HAP-1 (cell line): ENCODE measurements at places on chromosomes 16 and 17.

DNA sequence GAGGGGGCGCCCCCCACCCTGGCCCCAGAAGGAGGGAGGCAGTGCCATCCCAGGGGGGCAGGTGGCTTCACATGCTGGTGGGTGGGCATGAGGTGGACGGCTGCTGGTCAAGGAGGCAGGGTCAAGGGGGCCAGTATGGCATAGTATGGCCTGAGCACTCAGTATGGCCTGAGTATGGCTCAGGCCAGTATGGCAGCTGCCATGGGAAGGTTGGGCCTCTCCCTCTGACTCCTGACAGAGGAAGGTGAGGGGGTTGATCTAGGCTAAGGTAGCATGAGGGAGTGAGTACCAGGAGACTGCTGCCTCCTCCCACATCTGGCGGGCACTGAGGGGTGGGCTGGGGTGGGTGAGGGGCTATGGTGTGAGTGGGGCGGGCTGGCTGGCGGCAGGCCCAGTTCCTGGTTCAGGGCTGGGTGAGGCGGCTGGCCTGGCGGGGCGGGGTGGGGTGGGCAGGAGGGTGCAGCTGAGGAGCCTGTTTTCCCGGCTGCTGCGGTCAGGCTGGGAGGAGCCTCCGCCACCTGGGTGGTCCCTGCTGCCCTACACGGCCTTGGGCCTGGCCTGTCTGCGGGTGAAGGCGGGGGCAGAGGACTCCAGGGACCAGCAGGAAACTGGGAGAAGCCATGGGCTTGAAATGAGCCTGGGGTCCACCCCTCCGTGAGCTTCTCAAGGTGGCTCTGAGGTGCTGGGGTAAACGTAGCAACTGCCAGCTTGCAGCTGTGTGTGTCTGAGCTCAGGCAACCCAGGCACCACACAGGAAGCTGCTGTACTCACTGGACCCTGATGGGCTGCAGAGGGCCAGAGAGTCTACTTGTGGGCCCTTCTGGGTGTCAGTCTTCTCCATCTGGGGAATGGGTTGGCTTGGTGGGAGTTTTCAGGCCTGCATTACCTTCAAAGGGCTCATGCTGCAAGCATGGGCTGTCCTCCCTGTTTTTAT lies 57.0 kb downstream of the RAI1 start:
- no peak for DNase-seq

- no peak for DNase-seq
These were observed 43.5 kb downstream of the PKD1 start for GRCh38 chr16:2092256-2092620.

GRCh38 chr17:42428141-42428944 lies 5.3 kb upstream of the CAVIN1 start:
- peak; percentile 78 for DNase-seq

DNA sequence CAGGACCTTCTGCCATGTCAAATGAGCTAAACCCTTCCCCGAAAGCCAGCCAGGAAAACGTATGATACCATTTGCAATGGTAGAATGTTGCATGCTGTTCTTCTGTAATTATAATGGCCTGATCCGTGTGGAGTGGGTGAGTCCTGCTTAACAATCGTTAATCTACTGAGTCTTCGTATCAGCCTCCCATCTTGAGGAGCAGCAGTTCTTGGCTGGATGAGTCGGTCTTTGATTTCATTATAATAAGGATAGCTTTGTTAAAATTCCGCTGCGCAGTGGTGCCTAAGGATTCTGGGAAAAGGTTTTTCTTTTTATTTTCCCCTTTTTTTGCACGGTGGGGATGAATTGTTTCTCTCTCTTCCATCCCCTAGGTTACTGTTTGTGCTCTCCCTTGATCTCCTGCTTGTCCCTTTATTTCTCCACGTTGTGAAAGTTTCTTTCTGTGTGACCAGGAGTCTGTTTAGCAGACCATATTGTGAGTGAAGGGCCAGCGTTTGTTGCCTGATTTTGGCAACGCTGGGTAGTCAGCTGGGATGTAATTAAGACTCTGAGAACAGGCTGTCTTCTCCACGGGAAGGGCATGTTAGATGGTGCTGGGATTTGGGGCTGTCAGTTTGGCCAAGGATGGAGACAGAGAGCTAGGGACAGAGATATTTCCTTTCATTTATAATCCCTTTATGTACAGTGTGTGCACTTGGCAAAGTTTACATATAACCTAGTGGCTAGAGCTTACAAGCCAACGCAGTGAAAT lies 263.0 kb downstream of the FTO start:
- DNase-seq: no peak

GRCh38 chr17:34363183-34363661 lies at the start of gene CCL1:
CCL1 (minus strand) TSS chr17:34363233; CDS start chr17:34363161, 72 bp downstream.
- DNase-seq: no peak

DNA sequence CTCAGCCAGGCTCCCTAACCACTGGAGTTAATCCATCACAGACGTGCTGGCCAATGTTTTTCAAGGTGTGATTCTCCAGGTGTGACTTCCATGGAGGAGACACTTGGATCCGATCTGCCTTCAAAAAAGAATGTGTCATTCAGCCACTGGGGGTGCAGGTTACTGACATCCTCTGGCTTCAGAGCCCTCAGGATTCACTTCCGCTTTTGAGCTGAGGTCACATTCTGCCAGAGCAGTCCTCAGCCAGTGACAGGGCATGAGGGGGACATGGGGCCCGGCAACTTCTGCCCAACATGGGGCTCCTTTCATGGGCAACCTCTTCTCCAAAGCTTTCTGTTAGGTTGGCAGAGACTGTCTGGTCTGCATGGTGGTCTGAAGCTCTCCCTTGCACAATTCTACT lies 81.4 kb downstream of the GRIN2A start:
- DNase-seq: no peak

DNA sequence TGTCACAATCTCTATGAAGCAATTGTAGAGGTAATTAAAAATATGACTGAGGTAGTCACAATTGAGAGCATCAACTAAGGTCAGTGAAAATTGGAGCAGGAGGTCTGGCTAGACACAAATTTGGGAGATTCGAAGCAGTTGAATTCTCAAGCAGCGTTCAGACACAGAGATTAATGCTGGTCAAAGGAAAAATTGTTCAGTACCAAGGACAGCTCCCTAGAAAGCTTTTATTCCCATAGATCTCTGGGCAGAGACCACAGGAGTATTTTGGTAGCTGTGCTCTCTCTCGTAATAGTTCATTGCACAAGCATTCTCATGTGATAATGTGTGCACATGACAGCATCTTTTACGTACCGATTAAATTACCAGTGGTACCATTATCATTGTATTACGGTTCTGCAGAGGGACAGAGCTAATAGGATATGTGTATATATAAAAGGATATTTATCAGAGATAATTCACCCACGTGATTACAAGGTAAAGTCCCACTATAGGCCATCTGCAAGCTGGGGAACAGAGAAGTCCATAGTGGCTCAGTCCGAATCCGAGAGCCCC lies 387.5 kb upstream of the HSBP1 start:
- DNase-seq: no peak

DNA sequence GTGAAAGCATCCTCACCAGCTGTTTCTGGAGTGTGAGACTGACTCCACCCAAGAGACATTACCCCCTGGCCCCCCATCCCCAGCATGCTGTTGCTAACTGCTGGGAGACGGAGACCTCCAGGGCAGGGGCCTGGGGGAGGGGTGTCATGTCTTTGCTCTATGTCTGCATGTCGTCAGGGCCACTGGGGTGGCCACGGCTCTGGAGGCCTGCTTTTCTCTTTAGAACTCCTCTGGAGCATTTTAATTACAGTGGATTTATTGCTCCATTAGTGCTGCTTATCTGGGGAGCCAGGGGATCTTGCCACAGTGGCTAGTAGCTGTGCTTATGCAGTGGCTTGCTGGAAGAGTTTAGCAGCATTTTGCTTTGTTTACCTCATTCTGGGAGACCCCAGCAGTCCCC lies 32.3 kb downstream of the CLEC16A start:
- no peak for DNase-seq

GRCh38 chr16:31480851-31481536 lies 1.9 kb upstream of the SLC5A2 start:
- no peak for DNase-seq

DNA sequence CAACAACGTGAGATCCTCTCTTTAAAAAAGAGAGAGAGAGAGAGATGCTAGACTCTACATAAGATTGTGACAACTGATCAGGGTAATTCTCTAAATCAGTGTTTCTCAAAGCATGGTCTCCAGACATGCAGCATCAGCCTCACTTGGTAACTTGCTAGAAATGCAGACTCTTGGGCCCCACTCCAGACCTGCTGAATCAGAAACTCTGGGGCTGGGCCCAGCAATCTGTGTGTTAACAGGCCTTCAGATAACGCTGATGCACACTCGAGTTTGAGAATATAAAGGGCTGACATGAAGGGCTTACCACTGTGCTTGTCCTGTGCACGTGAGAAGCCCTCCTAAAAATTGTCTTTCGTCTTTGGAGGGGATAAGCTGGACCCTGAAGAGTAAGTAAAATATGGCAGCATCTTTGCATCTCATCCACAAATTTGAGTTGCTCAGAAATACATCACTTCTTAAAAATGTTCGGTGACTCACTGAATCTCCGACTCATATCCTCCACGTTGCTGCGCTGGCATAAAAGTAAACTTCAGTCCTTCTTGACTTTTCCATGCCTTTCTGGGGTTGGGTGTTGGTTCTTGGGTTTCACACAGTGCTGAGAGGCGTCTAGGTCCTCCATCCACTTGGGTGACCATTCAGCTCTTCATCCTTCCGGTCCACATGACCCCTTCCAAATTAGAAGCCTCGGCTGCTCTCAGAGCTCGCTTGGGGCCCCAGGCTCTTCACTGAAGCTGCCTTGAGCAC lies 26.1 kb upstream of the KDM8 start:
- no peak for DNase-seq

GRCh38 chr16:59088431-59088830 lies 354.3 kb upstream of the GOT2 start:
- no peak for DNase-seq

GRCh38 chr17:76709077-76709950 lies 1.5 kb downstream of the MXRA7 start:
- peak; percentile 86 for DNase-seq

GRCh38 chr17:58572846-58573245 lies 58.4 kb upstream of the MTMR4 start:
- DNase-seq: no peak

DNA sequence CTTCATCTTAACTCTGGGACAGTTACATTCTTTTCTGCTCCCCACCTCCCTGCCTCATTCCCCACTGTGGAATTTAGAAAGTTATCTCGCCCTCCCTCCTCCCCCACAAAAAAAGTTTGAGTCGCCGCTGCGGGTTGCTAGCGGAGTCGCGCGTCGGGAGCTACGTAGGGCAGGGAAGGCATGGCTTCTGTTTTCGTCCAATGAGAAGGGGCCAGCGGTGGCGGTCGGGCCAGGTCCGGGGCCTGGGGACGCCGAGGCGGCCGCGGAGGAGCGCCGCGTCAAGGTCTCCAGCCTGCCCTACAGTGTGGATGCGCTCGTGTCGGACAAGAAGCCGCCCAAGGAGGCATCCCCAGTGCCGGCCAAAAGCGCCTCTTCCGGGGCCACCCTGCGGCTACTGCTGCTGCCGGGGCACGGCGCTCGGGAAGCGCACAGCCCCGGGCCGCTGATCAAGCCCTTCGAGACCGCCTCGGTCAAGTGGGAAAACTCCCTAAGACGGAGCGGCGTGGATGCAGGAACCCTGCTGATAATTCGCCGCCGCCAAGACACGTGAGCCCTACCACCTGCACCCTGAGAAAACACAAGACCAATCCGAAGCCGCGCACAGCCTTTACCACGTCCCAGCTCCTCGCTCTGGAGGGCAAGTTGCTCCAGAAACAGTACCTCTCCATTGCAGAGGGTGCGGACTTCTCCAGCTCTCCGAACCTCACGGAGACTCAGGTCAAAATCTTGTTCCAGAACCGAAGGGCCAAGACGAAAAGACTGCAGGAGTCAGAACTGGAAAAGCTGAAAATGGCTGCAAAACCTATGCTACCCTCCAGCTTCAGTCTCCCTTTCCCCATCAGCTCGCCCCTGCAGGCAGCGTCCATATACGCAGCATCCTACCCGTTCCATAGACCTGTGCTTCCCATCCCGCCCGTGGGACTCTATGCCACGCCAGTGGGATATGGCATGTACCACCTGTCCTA lies 8.9 kb downstream of the OR4D1 start:
- peak; percentile 47 for DNase-seq

DNA sequence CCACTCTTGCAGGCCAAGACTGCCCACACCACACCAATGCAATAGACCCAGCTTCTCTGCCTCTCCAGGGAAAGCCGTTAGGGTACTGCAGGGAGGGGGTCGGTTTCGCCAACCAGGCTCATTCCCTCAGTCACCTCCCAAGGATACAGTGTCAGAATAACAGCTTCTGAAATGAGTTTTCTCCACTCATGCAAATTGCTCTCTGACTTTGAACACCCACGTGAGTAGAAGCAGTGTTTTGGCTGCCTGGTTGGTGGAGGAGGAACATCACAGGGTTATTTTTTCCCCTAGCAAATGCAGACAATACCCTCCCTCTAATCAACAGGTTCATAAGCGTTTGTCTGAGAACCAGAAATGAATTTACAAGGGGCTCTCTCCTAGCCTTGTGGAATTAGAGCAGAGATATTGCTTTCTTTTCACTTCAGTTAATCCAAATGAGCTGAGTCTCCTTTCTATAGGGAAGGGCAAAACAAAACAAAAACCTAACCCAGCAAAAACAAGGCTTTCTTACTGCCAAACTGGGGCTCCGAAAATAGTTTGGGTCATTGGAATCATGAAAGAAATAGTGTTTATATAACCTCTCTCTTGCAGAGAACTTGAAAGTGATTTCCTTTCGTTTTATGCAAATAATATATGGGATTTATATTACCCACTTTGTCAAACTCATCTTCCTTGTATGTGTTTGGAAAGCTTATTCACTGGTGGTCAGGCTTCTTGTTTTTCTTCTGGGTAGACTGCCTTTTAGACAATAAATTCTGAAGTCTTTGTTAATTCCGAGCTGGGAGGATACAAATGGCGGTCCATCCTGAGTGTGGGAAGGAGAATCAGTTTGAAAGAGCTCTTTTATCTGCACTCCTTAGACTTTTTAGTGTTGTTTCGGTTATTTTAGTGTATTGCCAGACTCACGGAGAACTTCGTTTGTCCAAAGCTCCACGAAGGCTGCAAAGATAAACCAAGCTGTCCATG lies 229.9 kb downstream of the MSI2 start:
- no peak for DNase-seq

GRCh38 chr16:53503991-53504663 lies 1.1 kb upstream of the AKTIP start:
- no peak for DNase-seq

DNA sequence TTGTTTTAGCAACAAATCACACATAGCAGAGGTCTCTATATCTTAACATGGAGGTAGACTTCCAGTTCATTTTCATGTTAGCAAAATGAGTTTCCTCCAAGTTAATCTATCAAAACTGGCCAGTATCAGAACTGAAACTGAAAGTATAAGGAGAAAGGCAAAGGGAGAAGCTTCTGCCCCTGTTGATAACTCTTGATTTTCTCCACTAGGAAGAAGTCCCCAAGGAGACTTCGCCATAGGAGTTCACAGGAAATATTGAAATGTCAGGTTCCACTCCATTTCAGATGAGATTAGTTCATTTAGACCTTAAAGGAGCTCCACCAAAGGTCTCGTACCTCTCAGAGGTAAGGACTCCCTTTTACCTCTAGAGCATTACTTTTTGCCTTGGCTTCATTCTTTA lies 1.2 kb upstream of the OGFOD3 start:
- DNase-seq: no peak
